ENCODE measurements at places on chromosomes 5 and 9.

GRCh38 chr5:129395247-129395646, 64.9 kb upstream of the ADAMTS19 start:
- no peak for DNase-seq

DNA sequence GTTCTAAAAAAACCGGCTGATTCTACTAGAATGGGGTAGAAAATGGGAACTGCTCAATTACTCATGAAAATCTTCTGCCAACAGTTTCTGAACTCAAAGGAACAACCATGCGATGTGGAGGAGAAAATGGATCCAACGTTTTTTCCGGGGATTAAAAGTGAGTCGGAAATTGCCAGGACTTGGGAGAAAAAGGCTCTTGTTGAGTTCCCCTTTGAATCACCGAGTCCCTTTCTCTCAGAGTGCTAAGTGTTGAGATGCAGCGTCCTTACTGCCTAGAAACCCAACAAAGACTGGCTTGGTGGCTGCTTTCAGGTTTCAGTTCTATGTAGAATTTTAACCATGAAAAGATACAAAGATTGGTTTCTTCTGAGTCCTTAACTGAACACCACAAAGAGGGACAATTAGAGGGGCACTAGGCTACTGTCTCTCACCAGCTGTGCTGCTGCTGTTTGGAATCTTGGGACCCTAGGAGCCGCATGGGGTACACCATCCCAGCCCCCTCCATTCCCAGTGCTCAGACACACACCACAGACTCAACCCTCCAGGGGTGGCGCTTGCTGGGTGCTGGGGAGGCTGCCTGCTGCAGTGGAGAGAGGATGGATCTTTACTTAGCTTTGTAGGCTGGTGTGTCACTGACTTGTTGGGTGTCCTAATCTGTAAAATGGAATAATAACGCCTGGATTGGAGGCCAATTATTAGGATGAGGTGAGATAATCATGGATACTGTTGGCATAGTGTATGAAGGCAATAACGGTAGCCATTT, 21.5 kb upstream of the NEUROG1 start:
- no peak for DNase-seq

- no peak for DNase-seq
Measured at GRCh38 chr5:143220748-143221251, 182.7 kb downstream of the NR3C1 start.

- DNase-seq, result no peak
Measured at GRCh38 chr9:22416692-22417060, 29.9 kb upstream of the DMRTA1 start.

- no peak for DNase-seq
Measured at GRCh38 chr5:164860896-164861295, 1355.5 kb downstream of the MAT2B start.

- no peak for DNase-seq
Measured at GRCh38 chr5:178554311-178554710, 35.9 kb downstream of the COL23A1 start.

DNA sequence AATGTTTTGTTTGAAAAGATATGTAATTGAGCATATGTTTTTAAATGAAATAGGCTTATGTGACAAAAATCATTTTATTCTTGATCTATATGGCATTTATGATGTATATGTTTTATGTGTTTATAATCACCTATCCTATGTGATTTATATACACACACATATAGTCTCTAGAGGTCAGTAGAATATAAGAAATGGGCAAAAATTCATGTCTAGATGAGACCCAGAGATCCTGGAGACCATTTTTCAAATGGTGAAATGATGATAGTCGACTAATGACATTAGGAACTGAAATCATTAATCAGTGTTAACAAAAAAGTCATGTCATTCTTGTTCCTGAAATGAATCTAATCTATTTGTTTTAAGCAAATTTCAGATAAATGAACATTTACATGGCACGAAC, 709.2 kb upstream of the WWC1 start:
- no peak for DNase-seq

DNA sequence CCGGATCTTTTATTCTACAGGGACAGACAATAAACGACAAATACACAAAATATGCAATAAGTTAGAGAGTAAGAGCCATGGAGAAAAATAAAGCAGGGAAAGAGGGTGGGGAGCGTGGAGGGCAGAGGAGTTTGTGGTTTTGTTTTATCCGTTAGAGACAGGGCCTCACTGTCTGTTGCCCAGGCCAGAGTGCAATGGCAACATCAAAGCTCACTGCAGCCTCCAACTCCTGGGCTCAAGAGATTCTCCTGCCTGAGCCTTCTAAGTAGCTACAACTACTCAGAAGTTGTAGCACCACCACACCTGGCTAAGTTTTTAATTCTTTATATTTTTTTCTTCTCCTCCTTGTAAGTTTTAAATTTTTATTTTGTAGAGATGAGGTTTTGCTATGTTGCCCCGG, 54.5 kb upstream of the CTNNA1 start:
- no peak for DNase-seq

DNA sequence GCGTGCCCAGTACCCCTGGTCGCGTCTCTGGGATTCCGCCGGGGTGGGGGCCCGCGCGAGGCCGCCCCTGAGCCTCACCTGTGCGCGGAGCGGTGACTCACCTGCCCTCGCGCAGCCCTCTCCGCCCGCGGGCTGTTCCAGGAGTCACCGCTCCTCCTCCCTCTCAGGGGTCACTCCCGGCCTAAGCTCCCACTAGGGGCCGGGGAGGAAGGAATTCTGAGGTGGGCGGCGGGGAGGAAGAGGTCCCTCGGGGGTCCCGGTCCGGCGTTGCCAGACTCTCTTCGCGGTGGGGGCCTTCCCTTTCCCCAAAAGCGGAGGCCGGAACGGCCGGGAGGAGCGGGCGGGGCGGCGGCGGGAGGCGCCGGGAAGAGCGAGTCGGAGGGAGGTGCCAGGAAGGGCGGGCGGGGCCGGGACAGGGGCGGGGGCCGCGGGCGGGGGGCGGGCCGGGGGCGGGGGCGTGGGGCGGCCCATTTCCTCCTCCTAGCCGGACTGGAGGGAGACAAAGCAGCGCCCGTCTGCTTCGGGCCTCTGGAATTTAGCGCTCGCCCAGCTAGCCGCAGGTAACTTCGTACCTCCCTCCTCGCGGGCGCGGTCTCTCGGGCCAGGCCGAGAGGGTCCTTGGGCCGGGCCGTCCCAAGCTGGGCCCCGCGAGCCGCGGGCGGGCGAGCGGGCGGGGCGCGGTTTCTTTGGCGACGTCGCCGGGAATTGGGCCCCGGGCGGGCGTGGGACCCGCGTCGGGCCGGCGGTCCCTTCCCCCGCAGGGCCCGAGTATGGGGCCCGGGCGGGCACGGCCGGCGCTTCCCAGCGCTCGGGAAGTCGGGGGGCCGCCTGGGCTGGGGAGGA, at the start of gene CTNNA1:
Gene CTNNA1 (plus strand): TSS at position 475 of the 843 bp plus-strand sequence. CDS start 28,500 bp downstream, outside the sequence.
- DNase-seq, result peak; percentile 77

DNA sequence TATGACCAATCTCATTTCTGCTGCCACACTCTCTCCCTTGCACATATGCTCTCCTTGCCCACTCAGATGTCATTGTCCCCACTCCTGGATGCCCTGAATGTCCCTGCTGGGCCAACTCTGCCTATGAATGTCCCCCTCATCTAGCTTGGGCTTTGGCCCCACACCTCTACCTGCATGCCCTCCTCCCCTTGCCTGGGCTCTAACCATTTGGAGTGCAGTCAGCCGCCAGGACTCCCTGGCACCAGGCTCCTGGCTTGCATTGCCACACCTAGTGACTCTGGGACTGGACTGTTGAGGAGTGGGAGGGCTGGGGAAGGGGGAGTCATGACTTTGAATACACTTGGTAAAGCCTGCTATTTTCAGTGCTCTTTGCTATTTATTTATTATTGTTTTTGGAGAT, 41.6 kb upstream of the POMT1 start:
- no peak for DNase-seq

GRCh38 chr5:124124711-124125229, 612.8 kb downstream of the CSNK1G3 start:
- no peak for DNase-seq

DNA sequence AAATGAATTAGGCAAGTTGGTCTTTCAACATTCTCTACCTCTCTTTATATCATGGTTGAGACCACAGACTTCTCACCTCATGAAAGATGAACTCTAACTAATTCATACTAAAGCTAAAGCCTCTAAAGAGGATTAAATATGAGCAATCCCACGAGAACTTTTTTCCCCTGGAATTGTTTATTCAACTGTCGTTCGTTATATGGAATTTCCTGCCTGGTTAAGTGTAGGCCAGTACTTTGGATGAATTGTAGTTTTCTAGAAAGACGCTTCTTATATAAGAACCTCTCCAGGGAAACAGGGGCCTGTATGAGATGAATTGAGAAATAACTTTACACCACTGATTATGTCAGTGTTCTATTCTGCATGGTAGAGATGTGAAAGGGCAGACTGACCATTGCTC, 42.9 kb downstream of the PDCD1LG2 start:
- no peak for DNase-seq

DNA sequence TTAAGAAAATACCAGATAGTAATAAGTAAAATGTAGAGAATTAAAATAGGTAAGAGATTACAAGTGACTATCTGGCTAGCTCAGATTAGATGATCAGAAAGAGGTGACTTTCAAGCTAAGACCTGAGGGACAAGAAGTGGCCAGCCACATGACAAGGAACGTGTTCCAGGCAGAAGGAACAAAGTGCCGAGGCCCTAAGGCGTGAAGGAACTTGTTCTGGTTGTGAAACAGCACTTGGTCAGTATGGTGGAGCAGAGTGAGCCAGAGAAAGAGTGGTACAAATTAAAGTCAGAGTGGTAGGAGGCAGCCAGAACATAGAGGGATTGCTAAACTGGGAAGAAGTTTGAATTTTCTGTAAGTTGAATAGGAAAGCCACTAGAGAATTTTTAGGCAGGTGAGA, 73.6 kb downstream of the ADRB2 start:
- no peak for DNase-seq

GRCh38 chr9:92492781-92493401, 10.6 kb upstream of the ASPN start:
- DNase-seq, result no peak

DNA sequence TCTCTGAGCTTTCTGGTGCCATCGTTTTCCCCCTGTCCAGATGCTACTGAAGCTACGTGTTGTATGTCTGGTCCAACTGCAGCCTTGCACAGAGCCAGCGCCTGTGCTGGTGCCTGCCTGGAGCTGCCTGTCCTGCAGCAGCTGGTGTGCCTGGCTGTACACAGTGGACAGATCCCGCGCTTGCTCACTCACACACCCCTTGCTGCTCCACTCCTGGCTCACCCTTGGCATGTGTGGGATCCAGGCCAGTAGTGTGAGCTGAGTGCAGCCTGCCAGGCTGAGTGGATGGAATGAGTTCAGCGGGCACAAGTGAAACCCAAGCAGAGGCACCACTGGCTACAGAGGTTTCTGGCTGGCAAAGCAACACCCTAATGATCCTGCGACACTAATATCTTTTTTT, 40.4 kb downstream of the FER start:
- DNase-seq, result no peak

DNA sequence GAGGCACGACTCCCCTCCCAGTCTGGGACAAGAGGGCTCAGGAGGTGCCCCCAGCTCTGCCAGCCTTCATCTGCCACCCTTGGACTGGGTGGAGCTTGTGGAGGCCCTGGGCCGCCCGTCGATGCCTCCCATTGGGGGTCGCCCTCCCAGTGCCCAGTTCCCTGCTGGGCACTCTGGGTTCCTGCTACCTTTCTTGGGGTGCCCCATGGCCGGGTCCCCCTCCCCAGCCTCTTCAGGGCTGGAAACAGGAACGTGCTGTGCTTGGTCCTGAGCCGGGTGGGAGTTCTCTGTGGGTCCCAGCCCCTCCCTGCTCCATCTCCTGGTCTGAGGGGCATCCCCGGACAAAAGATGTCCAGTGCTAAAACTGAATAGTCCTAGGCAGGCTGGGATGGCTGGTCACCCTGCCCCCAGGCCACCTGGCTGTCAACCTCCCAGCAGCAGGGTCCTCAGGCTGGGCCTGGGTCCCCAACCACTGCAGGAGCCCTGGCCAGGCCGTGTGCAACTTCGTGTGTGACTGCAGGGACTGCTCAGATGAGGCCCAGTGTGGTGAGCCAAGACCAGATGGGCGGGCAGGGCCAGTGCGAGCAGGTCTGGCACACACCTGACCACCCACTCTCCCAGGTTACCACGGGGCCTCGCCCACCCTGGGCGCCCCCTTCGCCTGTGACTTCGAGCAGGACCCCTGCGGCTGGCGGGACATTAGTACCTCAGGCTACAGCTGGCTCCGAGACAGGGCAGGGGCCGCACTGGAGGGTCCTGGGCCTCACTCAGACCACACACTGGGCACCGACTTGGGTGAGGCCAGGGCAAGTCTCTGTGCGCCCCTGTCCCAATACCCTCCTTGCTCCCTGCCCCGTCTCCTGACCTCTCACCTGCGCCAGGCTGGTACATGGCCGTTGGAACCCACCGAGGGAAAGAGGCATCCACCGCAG, 784 bp downstream of the MAMDC4 start:
- no peak for DNase-seq

DNA sequence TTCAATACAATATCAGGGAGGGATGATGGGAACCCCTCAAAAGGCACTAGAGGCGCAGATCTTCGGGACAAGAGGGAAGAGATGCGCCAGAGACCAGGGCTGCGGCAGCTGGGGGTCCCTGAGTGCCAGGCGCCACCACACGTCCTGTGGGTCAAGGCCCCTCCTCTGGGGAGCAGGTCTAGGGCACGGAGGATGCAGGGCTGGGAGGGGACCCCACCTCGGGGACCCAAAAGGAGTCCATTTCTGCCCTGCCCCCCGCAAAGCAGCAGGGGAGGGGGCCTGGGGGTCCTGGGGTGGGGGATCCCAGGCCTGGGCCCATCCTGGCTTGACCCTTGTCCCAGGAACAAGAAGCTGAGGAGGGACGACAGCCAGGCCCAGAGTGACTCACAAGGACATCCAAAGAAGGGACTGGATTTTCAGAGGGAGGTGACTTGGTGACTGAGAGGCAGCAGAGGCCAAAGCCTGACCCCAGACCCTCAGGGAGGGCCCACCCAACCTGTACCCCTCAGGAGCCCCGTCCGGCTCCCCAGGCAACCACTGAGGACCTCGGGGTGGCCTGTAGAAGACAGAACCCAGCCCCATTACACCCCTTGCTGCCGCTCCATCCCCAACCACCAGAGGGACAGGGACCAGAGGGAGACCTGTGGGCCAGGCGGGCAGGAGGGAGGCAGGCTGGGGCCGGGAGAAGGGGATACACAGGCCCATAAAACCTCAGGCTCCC, 54.2 kb downstream of the LRSAM1 start:
- peak; percentile 39 for DNase-seq

- no peak for DNase-seq
Measured at GRCh38 chr5:83548581-83548980, 77.0 kb downstream of the VCAN start.

DNA sequence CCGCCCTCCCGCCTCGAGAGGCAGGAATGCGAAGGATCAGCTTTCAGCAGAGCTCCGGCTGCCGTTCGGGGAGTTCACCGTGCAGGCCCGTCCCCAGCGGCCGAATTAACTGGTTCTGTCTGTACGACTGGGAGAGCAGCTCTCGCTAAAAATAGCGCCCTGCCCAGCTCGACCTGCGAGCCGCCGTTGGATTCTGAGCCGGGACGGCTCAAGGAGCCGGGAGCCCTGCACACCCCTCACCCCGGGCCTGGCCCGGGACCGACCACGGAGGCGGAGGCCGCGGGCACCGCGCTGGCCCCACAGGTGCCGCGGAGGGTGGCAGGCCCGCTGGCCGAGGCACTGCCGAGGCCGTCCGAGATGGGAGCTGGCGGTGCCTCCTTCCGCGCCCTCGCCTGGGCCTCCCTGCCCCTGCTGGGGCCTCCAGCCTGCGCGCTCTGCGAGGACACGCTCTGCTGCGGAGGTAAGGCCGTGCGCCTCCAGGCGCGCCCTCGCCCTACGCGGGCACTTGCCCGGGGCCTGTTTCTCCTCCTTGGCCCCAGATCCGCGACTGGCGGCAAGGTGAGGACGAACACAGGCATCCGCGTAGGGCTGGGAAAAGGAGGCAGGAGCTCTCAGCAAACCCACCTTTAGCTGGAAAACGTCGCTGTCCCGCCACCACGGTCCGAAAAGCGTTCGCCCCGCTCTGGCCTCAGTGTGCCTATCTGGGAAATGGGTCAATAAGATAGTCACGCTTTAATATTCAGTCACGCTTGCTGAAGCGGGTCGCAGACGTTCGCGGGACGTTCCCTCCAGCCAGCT, 53.1 kb upstream of the DAB2IP start:
- DNase-seq, result no peak
